NCI-H1694 (cell line): ENCODE measurements at places on chromosomes 4 and X.
A peak's percentile ranks its signal among the peaks of the same experiment; 100 is the strongest.

DNA sequence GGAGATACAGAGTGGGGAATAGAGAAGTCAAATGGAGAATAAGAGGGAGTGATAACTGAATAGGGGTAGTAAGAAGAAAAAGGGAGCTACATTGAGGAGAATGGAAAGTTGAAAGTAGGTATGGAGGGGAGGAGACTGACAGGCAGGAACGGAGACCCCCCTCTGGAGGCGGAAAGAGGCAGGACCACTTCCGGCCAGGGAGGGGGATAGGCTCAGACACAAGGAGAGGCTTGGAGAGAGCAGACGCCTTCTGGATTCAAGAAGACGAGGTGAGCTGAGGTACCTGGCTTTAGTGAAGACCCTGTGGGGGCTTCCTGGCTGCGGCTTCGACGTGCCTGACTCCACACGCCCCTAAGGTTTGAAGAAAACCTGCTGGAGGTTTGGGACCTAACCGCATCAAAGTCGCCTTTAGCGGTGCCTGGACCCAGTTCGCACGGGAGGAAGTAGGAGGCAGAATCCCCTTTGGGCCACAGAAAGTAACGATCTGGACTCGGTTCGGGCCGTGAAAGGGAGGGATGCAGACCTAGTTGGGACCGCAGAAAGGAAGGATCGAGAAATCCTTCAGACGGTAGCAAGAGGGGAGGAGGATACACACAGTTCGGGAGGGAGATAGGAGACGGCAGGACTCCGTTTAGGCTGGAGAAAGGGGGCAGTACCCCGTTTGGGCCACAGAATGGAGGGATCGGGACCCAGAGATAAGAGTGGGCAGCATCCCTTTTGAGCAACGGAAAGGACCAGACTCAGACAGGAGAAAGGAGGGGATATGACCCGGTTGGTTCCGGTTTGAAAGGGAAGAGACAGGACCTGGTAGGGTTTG lies at the start of gene TRO:
Gene TRO, plus strand, starts transcription at position 215 of the 817 bp plus-strand sequence. CDS start 1,423 bp downstream, outside the sequence.
- DNase-seq: peak; percentile 17

DNA sequence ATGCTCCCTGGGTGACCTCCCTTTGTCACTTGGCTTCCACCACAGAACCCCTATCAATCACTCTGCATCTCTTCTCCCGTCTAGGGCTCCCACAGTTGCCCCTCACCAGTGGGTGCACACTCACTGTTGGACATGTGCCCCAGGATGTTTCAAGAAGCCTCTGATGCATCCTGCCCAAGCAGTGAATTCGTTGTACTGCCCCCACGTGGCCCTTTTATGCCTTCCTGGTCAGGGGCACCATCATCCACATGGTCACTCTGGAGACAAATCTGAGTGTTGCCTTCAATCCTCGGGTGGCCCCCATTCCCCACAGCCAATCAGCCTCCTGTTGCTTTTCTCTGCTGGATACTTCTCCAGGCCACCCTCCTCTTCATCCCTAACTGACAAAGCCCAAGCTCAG lies 12.2 kb downstream of the ITIH6 start:
- no peak for DNase-seq

GRCh38 chr4:146110871-146111485 lies 64.5 kb upstream of the LSM6 start:
- no peak for DNase-seq

GRCh38 chr4:59570860-59571476 lies 1629.2 kb upstream of the ADGRL3 start:
- DNase-seq: no peak

DNA sequence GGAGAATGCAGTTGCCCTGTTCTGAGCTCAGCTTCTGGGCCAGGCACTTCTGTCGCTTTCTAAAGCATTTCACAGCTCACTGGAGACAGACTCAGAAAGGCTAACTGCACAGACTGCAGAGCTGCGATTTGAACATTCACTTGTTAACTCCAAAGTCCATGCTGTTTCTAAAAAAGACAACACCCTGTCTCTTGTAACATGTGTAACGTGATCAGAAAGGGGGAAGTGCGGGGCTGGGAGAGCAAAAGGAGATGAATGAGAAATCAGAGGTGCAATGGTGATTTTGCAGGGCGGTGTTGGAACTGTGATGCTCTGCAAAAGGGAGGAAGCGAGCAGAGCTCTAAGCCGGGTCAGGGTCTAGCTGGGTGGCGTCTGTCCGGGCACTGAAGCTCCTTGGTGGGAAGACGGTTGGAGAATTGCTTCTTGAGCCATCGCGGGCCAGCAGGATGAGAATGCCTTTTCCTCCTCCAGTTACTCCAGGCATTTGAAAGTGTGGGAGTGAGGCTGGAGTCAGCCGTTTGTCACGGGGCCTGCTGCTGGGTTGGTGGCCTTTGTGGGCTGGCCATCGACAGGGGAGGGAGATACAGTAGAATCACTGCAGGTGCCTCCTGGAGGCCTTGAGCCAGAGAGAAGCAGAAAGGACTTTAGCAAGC lies 20.3 kb downstream of the TBC1D14 start:
- no peak for DNase-seq

DNA sequence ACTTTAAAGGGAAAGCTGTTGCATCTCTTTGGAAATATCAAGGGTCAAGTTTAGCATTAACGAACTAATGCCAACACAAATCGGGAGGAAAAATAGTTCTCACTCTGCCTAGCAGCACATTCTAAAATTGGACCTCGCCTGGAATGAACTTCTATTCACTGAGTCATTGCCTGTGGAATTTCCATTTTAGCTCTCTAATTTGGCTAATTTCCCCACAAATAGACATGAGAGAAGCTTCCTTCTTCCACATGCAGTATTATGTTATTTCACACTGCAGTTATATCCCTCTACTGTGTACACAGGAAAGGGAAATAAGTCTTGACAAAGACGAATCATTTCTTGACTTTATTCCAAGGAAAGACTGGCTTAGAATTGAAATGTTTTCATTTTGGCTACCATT lies 9.3 kb downstream of the ZXDA start:
- no peak for DNase-seq

- DNase-seq: no peak
Observed at GRCh38 chrX:116499780-116500179, 37.0 kb upstream of the CT83 start.

- no peak for DNase-seq
Observed at GRCh38 chr4:148542922-148543623, 100.9 kb upstream of the NR3C2 start.

GRCh38 chrX:97126020-97126419 lies 242.3 kb downstream of the RPA4 start:
- no peak for DNase-seq

DNA sequence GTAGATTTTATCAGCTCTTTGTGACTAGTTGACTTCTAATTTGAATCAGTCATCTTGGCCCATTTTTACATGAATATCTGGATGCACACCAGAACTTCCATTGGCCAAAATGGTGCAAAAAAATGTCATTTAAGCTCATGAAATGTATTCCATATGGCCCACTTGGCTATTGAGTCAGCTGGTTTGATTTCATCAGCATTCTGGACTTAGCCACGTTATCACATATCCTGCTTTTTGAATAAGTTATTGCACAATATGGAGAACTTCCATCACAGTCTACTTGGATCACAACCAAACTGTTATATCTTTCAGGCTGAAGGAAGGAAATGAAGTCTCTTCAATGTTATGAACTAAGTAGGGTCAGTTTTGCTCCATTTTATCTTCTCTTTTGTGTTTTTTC lies 640.6 kb downstream of the PCDH7 start:
- no peak for DNase-seq

DNA sequence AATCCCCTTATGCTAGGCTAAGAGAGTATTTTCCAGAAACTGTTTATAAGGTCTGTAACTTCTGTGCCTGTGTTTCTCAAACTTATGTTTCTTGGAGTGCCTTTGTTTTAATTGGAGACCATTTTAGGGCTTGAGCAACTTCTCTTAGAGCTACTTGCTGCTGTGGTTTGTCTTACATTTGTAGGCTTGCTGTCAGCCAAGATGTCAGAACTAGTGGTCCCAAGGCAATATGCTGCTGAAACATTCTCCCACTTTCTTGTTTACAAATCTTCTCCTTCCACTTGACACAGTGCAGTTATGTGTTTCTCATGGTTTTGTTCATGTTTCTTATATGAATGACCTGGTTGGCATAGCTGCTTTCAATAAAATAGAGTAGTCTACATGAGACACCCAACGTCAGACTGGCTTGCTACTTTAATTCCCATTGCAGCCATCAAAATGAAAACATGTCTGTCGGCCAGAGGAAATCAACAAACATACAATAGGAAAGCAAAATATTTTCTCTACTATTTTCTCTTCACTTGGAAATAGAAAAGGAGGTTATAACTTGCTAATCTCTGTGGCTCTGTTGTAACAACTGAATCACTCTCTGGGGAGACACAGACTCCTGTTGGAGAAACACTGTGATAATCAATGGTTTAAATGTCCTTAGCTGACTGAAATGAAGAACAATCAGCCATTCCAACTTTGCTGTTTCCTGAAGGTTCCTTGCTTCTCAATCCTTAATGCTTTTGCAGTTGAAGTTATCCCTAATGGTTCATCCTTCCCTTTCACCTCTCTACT lies 426.4 kb downstream of the PDGFC start:
- DNase-seq: no peak

DNA sequence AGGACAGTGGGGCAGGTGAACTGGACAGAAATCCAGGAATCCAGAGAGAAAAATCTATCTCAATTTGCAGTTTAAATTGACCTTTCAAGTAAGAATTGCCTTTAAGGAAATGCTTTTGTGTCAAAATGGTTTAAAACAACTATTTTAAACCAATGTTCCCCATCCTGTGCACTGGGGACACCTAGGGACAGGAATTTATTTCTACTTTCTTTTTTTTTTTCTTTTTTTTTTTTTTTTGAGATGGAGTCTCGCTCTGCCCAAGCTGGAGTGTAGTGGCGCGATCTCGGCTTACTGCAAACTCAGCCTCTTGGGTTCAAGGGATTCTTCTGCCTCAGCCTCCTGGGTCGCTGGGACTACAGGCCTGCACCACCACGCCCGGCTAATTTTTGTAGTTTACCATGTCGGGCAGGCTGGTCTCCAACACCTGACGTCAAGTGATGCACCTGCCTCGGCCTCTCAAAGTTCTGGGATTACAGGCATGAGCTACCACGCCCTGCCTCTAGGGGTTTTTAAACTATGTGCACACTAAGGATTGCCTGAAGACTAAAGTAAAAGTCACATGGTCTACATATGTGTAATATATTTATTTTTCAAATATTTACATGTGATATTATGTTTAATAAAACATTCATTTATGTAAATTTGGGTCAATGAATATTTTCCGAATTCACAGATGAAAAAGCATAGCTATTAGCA lies 1213.4 kb downstream of the STIM2 start:
- no peak for DNase-seq

- no peak for DNase-seq
Observed at GRCh38 chr4:144955104-144955503, 142.9 kb downstream of the ANAPC10 start.

GRCh38 chr4:182969651-182970279 lies 52.6 kb upstream of the DCTD start:
- no peak for DNase-seq

DNA sequence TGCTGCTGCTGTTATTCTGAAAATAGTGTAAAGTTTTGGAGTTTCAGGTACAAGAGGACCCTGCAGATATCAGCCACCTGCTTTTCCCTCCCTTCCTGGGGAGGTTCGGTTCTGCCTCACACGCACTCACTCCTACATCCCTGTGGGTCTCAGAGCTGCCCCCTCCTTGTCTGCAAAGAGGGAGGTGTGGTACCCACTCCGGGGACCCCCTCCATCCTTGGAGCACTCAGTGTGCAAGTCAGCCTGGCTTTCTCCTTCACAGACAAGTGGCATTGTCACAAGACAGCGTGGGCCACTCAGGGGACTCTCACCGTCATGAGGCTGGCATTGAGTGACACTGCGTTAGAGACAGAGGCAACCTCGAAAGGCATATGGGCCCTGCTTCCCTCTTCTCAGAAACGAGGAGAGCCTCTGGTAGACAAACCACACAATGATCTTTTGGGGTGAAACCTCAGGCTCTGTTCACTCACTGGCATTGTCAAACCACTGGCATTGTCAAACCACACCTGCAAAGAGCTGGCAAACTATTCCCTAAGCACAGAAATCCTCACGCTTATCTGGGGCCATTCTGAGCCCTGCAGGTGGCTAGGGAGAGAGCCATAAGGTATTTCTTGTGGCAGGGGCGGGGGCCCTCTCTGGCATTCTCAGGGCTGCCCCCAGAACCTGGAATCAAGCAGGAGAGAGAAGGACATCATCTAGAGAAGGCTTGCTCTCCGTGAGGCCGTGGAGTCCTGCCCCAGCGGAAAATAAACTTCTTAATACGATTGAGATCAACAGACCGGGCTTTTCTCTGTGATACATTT lies 285.0 kb downstream of the SHOX start:
- no peak for DNase-seq

DNA sequence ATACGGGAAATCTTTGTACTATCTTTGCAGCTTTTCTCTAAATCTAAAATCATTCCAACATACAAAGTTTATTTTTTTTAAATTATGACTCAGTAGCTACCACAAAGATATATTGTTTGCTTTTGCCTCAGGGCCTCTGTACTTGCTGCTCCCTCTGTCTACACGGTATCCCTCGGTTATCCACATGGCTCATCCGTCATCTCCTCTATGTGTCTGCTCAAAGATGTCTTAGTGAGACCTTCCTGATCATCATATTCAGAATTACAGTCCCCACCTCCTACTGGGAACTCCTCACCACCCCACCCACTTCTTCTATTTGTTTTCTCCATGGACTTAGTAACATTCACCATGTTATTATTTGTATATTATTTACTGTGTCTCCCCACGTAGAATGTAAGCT lies 107.8 kb downstream of the PARM1 start:
- no peak for DNase-seq

DNA sequence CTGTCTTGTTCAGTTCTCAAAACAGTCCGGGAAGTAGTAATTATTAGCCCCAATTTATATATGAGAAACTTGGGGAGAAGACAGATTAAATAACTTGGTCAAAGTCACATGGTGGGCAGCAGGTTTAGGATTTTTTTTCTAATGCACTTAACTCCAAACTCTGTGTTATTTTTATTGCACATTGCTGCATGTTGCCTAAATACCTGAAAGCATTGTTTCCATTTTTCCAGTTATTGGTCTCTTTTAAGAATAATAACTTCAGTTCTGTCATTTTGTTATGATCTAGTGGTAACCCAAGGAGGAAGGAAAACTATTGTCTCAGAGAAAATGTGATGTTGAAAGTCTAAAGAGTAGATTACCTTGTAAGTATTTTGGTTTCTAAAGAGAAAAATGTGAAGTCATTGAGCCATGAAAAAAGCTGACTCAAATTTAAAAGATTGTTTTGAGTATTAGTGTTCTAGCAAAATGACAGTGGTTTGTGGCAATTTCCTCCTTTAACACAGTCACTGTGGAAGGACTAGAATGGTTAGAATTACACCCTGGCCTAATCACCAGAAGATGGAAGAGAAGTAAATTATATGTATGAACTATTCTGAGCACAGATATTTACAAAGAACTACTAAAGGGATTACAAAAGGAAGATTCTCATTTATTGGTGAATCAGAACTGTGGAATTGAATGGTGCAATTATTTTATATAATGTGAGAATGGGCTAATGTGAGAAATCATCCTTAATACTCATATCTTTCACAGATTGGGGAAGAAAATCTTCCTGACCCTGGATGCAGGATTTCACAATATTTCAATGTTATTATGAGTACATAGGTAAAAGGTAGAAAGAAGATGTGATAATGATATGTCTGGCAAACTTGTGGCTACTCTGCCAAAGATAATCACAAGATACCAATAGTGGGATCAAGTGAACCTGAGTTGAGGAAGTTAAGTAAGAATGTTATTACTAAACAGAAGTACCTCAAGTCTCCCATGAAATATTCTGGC lies 21.7 kb upstream of the CXCL8 start:
- no peak for DNase-seq
